Naive thymus-derived CD8-positive, alpha-beta T cell (primary cell): ENCODE measurements at places on chromosomes 16 and 17. TPM values are rescaled to one million over a fixed set of nuclear protein-coding genes. Genes with fewer than 3 reads are reported as not detected.
A peak's percentile ranks its signal among the peaks of the same experiment; 100 is the strongest.

GRCh38 chr16:50059669-50060068 is 6.1 kb upstream of the HEATR3 start:
- no peaks in the 10 kb centered on the region for H3K36me3 ChIP-seq
- H3K4me1 ChIP-seq = no peaks in the 10 kb centered on the region
- H3K27me3 ChIP-seq = no peaks in the 10 kb centered on the region
- H3K27ac ChIP-seq = no peak overlapping the region
- no peak overlapping the region for H3K4me3 ChIP-seq

Gene CDH13
- total RNA-seq = not detected

Gene RAP1GAP2
- 0.44 TPM for total RNA-seq

DNA sequence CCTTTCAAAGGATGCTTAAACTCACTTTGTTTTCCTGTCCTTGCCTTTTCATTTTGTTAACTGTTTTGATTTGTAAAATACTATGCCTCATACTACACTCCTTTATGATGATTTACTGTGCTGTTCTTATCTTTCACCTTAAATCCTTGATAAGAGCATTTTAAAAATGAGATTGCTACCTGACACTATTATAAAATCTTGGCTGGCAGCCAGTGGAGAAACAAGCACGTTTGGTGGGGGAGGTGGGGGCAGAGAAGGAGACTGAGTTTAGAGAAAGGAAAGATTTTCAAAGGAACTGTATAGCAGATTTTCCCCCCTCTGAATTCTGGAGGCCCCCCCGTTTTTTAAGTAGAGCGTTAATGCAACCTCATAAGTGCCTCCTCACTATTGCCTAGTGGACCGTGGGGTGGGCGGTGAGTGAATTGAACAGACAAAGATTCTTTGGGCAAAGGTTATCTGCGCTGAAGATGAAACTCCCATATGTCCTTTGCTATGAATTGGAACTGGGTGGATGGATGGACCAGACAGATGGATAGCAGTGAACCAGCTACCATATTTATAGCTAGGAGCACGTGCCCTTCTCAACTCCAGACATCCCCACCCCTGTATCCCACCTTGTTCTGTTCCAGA is 200.2 kb downstream of the CCDC182 start:
- peaks cover 34% of the 10 kb centered on the region for H3K4me1 ChIP-seq
- H3K27ac ChIP-seq = no peak overlapping the region
- DNase-seq = no peak

DNA sequence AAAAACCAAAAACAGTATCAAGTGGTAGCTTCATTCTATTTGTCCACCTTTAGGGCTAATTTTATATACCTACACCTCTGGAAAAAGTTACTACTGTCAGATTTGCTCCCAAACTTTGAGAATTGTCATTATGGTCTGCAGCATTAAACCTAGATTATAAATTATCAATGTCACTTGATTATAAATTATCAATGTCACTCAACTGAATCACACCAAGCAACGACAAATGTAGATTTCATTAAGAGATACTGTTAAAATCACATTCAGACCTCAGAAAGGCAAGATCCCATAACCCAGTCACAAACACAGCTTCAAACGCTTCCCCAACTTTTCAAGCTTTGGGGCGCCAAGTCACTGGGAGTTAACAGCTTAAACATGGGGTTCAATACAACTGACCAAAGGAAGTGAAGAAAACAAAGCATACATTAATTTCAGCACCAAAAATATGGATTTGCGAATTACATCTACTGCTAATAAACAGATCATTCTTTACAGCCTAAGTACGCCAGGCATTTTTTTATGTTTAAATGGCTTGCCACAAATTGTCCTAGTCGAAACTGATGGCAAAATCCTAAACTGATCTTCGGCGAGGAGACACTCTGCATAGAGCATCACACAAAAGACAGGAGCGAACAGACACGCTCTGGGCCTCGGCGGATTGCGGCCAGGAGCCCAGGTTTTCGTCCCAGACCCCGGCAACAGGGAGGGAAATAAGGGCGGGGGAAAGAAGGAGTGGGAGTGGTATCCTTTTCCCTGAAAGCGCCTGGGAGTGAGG is 981 bp downstream of the GLG1 start:
- H3K27me3 ChIP-seq = no peaks in the 10 kb centered on the region
- peaks cover 70% of the 10 kb centered on the region for H3K4me1 ChIP-seq
- peak overlapping the region; percentile 89 for H3K4me3 ChIP-seq
- H3K36me3 ChIP-seq = no peaks in the 10 kb centered on the region

Gene PIGS
- total RNA-seq = 51.4 TPM

DNA sequence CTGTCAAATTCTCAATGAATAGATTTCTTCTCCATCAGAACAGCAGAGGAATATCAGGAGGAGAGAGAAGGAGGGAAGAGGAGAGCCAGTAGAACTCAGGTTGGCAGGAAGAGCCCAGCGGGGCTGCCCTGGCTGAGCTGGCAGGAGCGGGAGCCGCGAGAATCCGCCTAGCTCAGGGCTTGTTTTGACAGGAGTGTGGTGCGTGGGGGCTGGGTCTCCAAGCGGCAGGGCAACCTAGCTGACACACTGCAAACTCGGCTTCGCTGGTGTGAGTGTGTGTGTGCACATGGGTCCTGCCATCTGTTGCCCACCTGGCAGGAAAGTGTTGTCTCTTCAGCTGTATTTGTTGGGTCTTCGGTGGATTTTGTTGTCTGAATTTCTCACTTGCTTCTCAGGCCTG is 27.9 kb upstream of the BCAR1 start:
- H3K4me1 ChIP-seq = no peaks in the 10 kb centered on the region
- no peaks in the 10 kb centered on the region for H3K36me3 ChIP-seq

- peaks cover 10% of the 10 kb centered on the region for H3K27me3 ChIP-seq
- H3K4me3 ChIP-seq = no peak overlapping the region
- no peaks in the 10 kb centered on the region for H3K36me3 ChIP-seq
- DNase-seq = no peak
Measured at GRCh38 chr17:14797021-14797420, 468.1 kb downstream of the PMP22 start.

- H3K4me3 ChIP-seq = no peak overlapping the region
- H3K27ac ChIP-seq = no peak overlapping the region
- no peaks in the 10 kb centered on the region for H3K27me3 ChIP-seq
- H3K36me3 ChIP-seq = peaks cover 3% of the 10 kb centered on the region
- peaks cover 26% of the 10 kb centered on the region for H3K4me1 ChIP-seq
- no peak for DNase-seq
Measured at GRCh38 chr16:57239107-57239506, 6.0 kb upstream of the ARL2BP start.

GRCh38 chr17:59002848-59003247 is 103.8 kb downstream of the TRIM37 start:
- peaks cover 4% of the 10 kb centered on the region for H3K4me1 ChIP-seq
- DNase-seq = no peak
- H3K27ac ChIP-seq = peak overlapping the region; percentile 86
- H3K36me3 ChIP-seq = peaks cover 31% of the 10 kb centered on the region

DNA sequence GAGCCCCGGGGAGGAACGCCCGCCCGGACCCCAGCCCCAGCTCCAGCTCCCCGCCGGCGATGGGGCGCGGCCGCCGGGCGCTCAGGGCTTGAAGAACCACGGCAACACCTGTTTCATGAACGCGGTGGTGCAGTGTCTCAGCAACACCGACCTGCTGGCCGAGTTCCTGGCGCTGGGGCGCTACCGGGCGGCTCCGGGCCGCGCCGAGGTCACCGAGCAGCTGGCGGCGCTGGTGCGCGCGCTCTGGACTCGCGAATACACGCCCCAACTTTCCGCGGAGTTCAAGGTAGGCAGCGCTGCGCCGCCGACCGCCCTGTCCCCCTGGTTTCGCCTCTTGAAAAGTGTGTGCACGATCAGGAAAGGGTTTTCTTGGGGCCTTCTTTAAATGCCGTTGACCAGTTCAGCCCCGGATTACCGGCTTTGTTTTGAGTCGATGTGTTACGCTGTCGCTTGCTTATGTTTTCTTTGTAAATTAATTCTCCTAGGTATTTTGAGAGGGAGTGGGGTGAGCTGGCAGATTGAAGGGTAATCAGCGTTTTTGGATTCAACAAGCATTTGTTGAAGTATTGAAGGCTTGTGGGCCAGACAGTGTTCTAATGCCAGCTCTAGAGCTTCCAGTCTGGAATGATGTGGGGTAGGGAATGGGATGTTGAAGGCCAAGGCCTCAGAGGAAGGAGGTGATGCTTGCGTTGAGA is 681 bp downstream of the USP43 start:
- no peak overlapping the region for H3K27ac ChIP-seq
- H3K4me1 ChIP-seq = peaks cover 8% of the 10 kb centered on the region
- H3K36me3 ChIP-seq = no peaks in the 10 kb centered on the region
- DNase-seq = no peak
- H3K27me3 ChIP-seq = peaks cover 35% of the 10 kb centered on the region

- no peak overlapping the region for H3K4me3 ChIP-seq
- H3K27me3 ChIP-seq = peaks cover 16% of the 10 kb centered on the region
- H3K4me1 ChIP-seq = peaks cover 42% of the 10 kb centered on the region
- no peak overlapping the region for H3K27ac ChIP-seq
Measured at GRCh38 chr16:3027983-3028715, 4.3 kb downstream of the THOC6 start.

DNA sequence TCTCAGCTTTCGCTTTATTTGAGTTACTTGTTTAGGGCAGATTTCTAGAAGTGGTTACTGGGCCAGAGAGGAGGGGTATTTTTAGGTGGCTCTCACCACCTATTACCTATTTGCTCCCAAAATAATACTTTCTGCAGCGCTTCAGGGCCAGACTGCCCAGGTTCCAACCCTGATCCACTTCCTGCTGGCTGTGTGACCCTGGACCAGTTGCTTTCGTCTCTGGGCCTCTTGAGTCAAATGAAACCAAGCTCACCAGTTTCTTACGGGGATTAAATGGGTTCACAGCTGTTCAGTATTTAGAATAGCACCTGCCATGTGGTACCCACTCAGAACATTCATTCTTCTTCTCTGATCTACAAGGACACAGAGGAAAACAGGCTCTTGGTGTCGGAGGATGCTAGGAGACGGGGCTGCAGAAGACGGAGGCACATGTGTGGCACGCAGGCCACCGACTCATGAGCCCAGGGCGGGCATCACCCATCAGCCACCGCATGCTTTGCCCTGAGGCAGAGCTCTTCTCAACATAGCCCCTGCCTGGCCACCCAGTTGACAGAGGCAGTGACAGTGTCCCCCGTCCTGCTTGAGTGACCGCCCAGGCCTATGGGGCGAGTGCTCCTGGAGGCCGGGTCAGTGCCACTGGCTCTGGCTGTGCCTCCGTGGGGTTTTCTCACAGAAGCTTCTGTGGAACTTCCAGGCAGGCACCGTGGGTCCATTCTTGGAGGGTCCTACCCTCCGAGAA is 149.0 kb upstream of the PLCG2 start:
- H3K4me1 ChIP-seq = peaks cover 60% of the 10 kb centered on the region
- DNase-seq = no peak
- H3K4me3 ChIP-seq = no peak overlapping the region
- H3K36me3 ChIP-seq = peaks cover 2% of the 10 kb centered on the region
- H3K27ac ChIP-seq = peak overlapping the region; percentile 98

Gene ALDH3A2
- 55.5 TPM for total RNA-seq

DNA sequence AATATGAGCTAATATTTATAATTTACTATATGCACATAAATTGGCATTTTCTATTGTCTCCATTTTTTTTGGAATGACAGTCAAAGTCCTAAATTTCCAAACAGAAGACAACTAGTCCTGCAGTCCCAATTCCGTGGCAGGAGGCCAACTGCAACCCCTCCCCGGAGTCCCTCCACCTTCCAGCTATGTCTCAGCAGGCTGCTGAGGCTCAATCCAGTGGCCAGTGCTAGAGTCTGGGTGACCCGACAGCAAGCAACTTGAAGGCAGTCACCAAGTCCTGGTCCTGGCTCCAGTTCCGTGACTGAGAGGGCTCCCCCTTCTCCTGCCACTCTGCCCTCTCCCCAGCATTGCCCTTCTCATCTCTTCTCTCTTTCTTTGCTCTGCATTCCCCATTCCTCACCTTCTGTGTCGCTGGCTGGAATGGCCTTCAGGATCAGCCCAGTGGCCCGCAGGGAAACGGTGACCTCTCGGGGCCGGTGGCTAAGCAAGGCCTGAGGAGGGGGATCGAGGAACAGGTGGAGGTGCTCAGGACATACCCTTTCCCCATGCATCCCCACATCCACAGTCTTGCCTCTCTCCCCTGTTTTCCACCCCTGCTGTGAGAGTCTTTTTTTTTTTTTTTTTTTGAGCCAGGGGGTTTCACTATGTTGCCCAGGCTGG is 22.4 kb upstream of the MFSD6L start:
- no peak overlapping the region for H3K27ac ChIP-seq
- no peak for DNase-seq
- no peak overlapping the region for H3K4me3 ChIP-seq
- H3K27me3 ChIP-seq = no peaks in the 10 kb centered on the region
- H3K4me1 ChIP-seq = no peaks in the 10 kb centered on the region

GRCh38 chr17:81295676-81296381 is 722 bp upstream of the SLC38A10 start:
- DNase-seq = peak; percentile 41
- peak overlapping the region; percentile 95 for H3K4me3 ChIP-seq
- H3K4me1 ChIP-seq = peaks cover 44% of the 10 kb centered on the region
- no peaks in the 10 kb centered on the region for H3K36me3 ChIP-seq

DNA sequence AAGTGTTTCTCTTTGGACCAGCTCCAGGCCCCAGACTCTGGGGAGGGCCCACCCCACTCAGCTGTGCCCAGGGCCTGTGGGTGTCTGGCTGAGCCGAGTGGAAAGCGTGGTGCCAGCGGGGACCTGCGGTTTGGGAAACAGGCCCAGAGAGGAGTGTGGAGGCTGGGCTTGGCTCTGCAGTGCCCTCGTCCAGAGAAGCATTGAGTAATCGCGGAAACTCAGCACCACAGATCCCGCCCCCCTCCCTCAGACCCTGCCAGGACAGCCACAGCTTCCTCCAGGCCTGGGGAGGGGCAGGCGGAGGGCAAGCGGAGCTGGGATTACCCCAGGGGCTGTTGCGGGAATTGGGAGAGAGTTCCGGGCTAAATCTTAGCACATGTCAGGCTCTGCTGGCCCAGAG is 14.6 kb upstream of the PITPNA start:
- no peak overlapping the region for H3K27ac ChIP-seq
- DNase-seq = no peak
- H3K36me3 ChIP-seq = no peaks in the 10 kb centered on the region
- no peak overlapping the region for H3K4me3 ChIP-seq
- no peaks in the 10 kb centered on the region for H3K4me1 ChIP-seq

Gene KRTAP4-9
- not detected for total RNA-seq

Gene SLC52A1
- total RNA-seq = not detected

DNA sequence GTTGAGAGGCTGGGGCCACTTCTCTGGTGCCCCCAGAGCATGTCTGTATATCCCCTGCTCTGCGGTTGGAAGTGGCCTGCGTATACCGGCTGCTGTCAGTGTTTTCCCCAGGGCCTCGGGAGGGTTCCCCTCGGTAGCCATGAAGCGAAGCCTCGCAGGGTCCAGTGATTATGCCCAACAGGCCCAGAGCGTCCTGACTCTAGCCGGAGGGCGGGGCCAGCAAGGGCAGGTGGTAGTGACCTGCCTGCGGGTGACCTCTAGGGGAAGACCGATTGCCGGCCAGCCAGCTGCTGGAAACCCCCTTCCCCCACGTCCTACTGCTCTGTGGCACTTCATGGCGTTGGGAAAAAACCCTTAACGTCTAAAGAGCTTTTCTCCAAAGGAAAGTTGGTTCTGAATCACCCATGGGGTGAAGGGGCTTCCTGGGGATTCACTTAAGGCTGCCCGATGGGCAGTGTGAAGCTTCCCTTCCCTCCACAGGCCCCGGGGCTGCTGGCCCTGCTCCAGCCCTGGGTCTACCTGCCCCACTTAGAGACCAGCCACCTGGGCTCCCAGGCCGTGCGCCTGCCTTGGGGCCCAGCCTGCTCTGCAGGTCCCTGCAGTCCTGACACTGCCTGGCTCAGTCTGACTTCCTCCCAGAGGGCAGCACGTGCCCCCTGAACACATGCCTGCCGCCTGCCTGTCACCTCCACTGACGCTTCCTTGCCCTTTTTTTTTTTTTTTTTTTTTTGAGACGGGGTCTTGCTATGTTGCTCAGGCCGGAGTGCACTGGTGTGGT is 72.8 kb downstream of the SOCS1 start:
- peak overlapping the region; percentile 28 for H3K27ac ChIP-seq
- no peak overlapping the region for H3K4me3 ChIP-seq
- no peak for DNase-seq
- H3K27me3 ChIP-seq = no peaks in the 10 kb centered on the region

Gene DNAAF8
- total RNA-seq = 0.26 TPM
